BJ (cell line): ENCODE measurements at places on chromosomes 1 and 21. TPM values are rescaled to one million over a fixed set of nuclear protein-coding genes. Genes with fewer than 3 reads are reported as not detected.

Gene SGIP1
- polyA plus RNA-seq, result 49.4 and 62.3 TPM in 2 replicates

Gene RC3H1
- 10.6 and 14.1 TPM in 2 replicates for polyA plus RNA-seq

Gene SLC44A5
- polyA plus RNA-seq, result 0.07 TPM in 2 replicates

Gene OR2L5
- not detected in 2 replicates for polyA plus RNA-seq

DNA sequence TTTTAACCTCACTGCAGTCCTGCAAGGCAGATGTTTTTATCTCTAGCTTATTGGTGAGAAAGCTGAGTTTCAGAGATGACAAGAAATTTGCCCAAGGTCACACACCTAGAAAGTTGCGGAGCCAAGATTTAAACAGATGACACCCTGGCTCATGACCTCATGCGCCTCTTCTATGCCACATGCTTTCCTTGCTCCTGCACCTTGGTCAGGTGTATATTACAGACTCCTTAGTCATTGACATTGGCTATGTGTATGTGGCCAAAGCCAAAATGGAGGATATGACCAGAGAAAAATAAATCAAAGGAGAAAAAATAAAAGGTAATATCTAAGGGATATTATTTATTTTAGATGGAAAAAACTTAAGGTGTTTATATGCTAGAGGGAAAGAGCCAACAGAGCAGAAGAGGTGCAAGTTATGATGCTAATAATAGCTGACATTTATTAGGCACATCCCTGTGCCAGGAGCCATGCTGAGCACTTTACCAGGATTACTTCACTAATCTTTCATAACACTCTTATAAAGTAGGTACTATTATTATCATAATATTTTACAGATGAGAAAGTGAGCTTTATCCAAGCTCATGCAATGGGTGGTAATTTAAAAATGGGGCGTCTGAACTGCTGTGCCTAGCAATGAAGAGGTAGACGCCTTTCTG is 13.8 kb upstream of the MYOC start:
- no peak for DNase-seq

- no peak for DNase-seq
These were observed 269.8 kb downstream of the S1PR1 start for GRCh38 chr1:101506541-101507164.

DNA sequence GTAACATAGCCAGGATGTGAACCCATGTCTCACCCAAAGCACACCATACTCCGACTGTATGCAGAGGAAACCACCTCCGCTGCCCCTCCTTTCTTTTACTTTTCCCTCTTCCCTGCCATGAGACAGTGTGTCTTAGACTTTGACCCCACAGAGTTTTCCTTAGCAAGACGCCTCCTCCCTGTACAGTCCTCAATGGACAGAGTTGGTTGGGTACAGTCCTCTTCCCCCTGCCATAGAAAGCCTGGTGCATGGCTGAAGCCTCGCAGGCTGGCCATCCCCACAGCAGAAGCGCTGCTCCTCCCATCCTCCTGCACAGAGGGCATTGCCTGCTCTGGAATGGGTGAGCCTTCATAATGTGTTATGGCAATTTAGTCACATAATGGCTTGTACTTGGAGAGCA is 127.9 kb downstream of the PLPP3 start:
- no peak for DNase-seq
